Myocyte (in vitro differentiated cells): ENCODE measurements at places on chromosomes 2 and 18. TPM values are rescaled to one million over a fixed set of nuclear protein-coding genes. Genes with fewer than 3 reads are reported as not detected.

GRCh38 chr2:222296911-222297599 is 1.7 kb downstream of the PAX3 start:
- DNase-seq = no peak

GRCh38 chr2:71882949-71883472 is 264.7 kb downstream of the CYP26B1 start:
- DNase-seq = peak; percentile 96

DNA sequence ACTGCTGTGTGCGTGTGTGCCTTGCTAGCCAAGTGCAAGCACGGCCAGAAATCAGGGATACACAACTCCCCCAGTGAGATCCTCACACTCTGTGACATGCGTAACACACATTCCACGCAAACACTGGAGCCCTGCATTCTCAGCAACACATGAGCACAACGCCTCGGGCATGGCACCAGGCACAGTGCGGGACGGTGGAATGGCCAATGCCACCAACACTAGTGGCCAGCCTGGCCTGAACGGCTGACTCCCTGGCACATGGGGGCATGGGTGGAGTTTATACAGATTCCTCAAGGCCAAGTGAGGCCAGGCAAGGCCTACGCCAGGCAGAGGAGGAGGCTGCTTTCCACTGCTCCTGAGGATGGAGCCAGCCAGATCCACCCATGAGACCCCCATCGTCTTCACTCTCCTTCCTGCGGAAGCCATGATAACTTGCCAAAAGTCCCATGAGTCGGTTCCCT is 56.2 kb downstream of the ANKMY1 start:
- DNase-seq = no peak

DNA sequence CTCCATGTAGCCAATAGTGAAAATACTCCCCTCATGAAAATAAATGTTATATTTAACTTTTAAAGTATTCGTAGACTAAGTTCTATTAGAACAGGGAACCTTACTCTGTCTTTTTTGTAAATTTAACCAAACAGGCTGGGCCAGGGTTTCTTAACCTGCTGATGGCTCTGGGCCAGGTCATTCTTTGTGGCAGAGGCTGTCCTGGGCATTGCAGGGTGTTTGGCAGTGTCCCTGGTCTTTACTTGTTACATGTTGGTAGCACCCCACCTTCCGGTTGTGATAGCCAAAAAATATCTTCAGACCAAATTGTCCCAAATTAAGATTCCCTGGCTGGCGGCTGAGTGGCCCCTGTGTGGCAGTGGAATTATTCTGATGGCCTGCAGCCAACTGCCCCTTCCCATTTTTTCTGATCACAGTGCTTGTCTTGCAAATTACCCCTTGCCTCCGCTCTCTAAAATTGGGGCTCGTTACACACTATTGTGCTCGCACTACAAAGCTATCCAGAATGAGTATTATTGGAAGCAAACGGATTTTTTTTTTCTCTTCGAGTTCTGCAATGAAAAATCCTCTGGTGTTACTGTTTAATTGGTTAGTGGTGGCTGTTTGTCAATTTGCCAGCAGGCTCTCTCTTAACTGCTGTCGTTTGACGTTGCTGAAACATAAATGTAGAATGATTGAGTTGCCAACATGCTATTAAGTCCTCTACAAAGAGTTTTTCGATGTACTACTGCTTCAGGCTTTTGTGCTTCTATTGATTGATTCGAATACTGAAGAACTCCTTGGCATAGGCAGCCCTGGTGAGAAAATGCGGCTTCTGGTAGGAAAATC is 216.9 kb downstream of the SH3RF3 start:
- DNase-seq = no peak

Gene ALLC
- not detected in 2 replicates for total RNA-seq

Gene IL1B
- not detected in 2 replicates for total RNA-seq
